ENCODE measurements at places on chromosomes 3 and 15. TPM values are rescaled to one million over a fixed set of nuclear protein-coding genes. Genes with fewer than 3 reads are reported as not detected.

RETNLB gene
- not detected for total RNA-seq

TOPAZ1 gene
- not detected for total RNA-seq

LMAN1L gene
- 88.7 TPM for total RNA-seq

PYGO1 gene
- 4.3 TPM for total RNA-seq

PSTPIP1 gene
- 1.9 TPM for total RNA-seq

ZSCAN29 gene
- 6.4 TPM for total RNA-seq

HCLS1 gene
- total RNA-seq = 26.1 TPM

DNA sequence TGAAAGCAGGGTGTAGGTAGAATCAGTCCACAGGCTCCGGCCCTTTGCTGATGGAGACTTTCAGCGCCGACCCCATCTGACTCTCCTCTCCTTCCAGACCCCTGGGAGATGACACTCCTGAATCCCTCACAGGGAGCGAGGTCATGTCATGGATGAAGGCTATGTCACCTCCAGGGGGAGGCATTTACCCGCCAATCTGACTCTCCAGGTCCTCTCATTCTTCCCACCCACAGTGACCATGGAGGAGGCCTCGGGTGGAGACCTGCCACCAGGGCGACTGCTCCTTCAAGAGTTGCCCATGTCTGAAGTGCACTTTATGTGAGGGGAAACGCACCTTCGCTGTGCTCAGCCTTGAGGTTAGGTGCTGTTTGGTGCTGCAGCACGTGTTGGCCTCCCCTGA is 112.7 kb downstream of the KLF13 start:
- DNase-seq = no peak

DNA sequence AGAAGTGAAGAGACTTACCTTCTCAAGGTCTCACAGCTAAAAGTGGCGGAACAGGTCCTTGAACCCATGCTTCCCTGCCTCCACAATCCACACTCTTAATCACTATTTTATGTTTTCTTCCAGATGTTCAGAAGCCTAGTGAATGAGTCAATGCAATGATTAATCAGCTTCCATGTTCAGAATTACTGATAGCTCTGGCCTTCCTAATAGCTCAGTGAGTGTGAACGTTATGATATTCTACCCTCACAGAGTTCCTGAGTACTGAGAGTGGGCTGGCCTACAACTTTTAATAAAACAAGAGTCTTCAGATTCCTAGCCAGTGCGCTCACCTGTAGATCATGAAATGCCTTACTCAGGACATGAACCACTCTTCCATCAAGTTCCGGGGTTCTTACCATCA is 443.0 kb upstream of the ADAMTS9 start:
- DNase-seq = no peak

DNA sequence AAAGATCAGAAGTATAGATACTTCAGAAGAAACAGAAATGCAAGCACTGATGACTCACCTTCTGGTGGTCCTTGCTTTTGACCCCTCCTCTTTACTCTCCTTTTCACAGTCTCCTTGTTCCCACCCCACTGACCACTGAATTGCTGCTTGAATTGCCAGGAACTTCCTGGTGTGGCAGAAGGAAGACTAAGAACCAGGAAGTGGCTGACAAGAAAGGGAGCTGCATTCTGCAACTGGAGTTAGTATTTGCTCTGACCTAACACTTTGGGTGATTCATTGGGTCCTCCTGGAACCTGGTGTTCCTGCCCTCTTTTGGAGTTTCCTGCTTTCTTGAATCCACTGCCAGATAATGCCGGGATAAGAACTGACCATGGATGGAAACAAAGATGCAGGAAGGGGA is 23.0 kb downstream of the KY start:
- no peak for DNase-seq

DNA sequence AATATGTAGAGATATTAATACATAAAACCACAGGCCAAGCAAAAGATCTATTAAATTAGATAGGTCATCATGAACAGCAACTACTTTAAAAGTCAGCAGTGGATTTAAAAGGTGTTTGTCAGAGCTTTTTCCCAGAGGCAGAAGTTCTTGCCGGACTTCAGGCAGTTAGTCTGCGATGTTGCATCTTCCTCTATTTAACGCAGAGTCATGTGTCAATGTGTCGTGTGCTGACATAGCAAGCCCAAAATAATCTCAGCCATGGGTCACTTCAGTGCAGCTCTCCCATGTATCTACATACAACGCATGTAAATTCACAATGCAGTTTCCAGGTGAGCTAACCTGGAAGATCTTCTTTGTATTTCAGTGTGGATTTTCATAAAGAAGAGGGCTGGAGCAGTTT is 8.0 kb upstream of the TMEM212 start:
- no peak for DNase-seq

- no peak for DNase-seq
These were observed 59.5 kb upstream of the CTSH start for GRCh38 chr15:79004336-79004735.

GRCh38 chr3:99394831-99395778 is 243.3 kb upstream of the COL8A1 start:
- no peak for DNase-seq

DNA sequence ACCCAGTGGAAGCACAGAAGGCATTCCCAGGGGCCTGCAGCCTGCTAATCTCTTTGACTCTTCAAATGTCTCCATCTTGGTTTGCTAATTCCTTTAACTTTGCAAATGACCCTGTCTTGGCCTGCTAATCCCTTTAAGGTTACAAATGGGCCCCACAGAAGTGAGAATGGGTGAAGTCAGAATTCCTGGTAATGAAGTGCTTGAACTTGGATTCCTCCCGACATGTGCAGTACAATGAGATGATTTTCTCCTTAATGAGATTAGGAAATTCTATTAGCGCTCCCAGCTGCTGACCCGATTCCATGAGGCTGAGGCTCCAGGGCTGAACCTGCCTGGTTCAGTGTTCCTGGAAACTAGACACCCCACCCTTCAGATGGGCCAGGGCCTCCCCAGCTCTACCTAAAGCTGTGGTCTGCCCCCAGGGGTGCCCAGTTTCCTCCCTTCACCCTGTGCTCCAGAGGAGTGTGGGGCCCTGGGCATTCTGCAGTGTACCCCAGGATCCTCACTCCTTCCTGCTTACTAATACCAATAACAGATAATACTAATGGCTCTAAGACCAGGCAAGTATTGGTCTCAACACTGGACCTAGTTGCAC is 47.4 kb downstream of the SCN5A start:
- DNase-seq = no peak

- DNase-seq = no peak
These were observed 58.5 kb upstream of the CRBN start for GRCh38 chr3:3237979-3238378.

DNA sequence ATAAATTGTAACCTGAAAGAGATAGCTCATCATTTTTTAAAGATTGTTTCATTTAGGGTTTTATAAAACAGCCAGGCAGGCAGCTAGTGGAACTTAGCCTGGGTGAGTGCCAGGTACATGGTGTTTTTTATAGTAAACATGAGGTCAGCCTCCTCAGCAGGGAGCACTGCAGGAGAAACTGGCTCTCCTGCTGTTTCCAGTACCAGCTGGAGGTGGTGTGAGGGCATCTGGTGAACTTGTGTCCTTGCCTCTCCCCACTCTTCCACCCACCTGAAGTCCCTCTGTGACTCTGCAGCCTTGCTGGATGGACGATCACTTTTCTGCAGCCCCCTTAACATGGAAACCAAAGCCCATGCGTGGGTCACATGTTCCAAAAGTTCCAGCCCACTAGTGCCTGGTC is 128.4 kb downstream of the FAM174B start:
- DNase-seq = no peak

GRCh38 chr3:35777563-35778554 is 138.5 kb downstream of the ARPP21 start:
- DNase-seq = no peak

- peak; percentile 43 for DNase-seq
These were observed 35.3 kb downstream of the TSPAN3 start for GRCh38 chr15:77035584-77035983.

DNA sequence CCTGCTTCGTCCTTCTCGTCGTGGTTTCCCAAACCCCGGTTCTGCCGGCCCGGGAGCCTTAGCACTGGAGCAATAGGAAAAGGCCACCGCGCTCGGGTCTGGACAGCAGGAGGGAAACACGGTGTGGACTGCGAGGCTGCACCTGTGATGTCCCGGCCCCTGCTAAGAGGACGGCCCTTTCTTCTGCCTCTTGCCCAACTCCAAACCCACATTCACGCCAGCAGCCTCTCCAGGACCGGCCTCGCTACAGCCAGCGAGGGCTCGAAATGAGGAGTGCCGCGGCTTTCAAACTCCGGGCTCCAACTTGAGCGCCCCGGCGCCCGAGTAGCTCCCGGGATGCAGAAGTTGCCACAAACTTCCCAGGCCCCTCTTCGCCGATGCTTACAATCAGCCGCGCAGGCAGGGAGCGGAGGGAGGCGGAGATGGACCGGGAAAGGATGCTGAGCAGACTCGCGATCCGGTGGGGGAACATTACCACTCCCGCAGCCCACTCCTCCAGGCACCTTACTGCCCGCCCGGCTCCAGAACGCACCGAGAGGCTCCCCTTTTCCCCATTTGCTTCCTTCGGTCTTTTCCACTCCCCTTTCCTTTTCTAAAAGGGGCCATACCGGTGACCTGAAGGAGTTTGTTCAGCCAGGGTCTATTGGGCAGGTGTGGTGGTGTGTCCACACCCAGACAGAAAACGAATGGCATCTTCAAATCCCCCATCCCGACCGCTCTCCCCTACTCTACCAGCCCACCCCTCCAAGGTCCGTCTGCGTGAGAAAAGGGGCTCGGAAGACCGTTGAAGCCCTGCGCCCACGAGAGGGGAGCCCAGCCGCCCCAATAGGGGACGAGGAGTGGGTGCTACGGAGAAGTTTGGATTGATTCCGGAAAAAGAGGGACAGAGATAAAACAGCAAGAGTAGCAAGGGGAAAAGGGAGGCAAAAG is 18.8 kb upstream of the SATB1 start:
- DNase-seq = no peak

DNA sequence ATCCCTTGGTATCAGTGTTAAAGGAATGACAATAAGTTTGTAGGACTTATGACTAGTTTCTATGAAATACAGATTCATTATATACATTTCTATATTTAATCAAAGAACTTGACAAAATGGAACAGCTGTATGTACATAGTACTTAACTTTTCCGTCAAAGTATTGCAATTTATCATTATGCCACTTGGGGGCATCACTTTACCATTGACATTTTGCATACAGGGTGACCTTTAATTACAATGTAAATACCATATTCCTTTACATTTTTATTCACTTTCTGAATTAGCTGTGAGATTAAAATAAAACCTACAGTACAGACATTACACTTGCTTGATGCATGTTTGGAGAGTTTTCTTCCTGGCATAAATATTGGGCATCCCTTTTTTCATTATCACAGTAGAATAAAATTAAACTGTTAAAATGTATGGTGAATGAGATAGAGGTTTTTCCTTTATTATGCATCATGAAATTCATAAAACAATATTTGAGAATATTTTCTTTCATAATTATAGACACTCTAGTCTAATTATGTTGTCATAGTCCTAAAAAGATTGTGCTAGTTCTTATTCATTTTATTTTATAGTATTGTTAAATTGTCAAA is 6.9 kb downstream of the NEK11 start:
- no peak for DNase-seq

DNA sequence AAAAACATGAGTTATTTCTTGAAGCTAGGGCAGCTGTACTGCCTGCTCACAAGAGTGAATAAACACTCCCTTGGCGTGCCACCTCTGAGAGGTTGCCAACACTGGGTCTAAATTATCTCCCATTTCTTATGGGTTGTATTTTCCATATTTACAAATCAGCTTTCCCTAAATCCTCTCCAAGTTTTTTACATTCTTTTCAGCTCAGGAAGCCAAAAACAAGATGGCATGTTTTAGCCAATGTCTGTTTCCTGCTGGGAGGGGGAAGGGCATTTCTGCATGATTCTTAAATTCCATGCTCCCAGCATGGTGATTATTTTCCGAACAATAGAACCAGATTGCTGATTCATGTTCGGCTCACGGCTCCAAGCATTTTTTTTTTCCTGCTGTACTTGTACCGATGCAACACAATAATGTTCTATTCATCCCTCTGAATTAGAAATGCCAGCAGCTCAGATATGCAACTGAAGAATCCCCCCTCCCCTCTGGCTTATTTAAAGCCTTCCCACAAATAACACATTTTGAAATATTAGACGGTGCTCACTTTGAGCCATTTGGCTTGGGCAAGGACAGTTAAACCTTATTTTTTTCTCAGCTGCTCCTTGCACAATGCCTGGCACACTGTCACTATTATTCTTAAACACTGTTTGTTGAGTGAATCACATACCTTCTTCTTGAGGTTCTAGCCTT is 252.5 kb downstream of the THRB start:
- no peak for DNase-seq

DNA sequence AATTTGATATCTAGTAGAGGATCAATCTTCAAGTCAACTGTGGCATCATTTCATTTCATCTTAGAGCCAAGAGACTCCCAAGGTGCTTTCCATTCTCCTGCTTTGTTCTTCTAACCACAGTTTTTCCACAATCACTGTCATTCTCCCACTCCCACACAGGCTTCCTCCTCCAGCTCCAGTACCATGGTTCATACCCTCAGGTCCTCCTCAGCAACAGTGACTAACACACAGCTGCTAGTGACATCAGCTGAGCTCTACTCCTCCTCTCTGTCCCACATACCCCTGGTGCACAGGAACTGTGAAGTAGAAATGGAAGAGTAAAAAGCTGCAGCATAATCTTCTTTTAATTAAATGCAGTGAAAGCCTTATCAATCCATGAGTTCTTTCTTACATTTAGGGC is 200.2 kb upstream of the DPH6 start:
- DNase-seq = no peak

GRCh38 chr3:157081626-157082210 is 78.2 kb downstream of the CCNL1 start:
- DNase-seq = peak; percentile 93

DNA sequence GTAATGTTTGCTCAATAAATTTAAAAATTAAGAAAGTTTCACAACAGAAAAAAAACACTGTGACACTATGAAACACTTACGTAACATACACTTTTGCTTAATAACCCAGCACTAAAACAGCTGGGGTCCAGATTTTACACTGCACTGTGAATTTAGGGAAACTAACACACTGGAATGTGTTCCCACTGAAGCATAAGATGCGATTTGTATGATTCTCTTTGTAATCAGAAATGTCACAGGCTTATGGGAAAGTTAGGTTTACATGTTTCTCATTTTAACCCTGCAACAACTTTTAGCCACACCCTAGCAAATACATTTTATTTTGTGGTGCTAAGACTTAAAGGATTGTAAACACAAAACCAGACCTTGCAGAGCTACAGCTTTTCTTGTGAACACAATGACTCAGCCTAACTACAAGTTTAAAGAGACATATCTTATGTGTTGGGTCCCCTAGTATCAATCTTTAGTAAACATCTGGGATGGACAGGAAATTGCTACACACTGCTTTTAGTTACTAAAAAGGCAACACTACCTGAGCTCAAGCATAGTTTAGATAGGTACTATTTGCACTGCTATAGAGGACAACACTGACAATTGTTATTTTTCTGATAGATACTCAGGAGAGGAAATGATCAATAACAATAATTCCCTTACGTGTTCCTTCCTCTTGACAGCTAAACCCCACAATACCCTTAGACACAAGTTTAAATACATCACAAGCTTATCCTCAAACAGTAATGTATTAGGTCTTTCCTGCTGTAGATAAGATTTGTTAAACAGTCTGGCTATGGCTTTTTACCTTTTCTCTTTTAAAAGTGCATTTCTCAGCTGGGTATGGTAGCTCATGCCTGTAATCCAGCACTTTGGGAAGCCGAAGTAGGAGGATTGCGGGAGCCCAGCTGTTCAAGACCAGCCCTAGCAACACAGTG is 3.8 kb downstream of the PLD1 start:
- no peak for DNase-seq

Data from right atrium auricular region (tissue), 2 donors.